Tibial nerve (tissue), 4 donors: ENCODE measurements at places on chromosomes 2 and 18. TPM values are rescaled to one million over a fixed set of nuclear protein-coding genes. Genes with fewer than 3 reads are reported as not detected.

- DNase-seq = no peak
Observed at GRCh38 chr2:123958011-123958410, 67.1 kb upstream of the CNTNAP5 start.

GRCh38 chr2:57943315-57943714, 103.3 kb upstream of the VRK2 start:
- DNase-seq = no peak

DNA sequence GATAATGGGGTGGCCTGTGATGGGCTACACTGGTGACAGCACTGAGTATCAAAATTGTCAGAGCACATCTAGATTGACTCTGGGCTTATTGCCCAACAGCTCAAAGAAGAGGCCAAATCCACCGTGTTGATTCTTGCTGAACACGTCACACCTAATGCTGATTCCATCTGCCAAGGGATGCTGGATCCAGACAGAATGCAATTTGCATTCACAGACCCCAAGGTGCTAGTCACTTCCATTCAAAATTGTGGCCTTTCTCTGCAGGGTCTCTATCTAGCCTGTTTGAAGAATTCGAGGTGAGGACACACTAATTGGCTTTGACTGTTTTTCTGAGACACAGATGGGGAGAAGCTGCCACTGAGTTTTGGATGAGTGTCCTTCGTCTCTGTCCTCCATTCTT, 13.5 kb upstream of the GPR39 start:
- DNase-seq = no peak

DNA sequence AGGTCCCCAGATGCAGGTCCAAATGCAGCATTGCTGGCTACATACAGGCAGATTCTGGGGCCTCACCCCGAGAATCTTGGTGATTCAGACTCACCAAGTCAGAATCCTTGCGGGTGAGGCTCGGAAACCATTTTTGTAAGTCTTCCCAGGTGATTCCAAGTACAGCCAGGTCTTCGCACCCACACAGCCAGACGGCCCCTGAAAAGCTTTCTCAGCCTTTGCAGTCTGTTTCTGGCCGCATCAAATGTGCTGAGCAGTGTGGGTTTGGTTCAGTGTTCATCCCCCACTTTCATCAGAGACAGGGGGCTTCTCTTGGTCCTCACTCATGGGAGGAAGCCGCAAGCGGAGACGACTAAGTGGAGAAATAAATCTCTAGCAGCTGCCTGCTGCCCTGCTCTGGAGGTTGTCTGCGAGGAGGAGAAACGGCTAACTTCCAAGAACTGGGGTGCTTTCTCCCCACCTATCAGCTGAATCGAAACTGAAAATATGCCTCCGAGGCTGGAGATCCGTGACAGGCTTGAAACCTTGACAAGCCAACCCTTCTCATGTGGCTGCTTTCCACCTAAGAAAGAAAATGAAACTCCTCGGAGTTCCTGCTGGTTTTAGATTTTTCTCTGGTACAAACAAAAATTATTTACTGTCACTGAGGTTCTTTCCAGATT, 8.9 kb upstream of the TMEM185B start:
- DNase-seq = no peak

- no peak for DNase-seq
Observed at GRCh38 chr2:46850742-46851141, 64.9 kb downstream of the MCFD2 start.

DNA sequence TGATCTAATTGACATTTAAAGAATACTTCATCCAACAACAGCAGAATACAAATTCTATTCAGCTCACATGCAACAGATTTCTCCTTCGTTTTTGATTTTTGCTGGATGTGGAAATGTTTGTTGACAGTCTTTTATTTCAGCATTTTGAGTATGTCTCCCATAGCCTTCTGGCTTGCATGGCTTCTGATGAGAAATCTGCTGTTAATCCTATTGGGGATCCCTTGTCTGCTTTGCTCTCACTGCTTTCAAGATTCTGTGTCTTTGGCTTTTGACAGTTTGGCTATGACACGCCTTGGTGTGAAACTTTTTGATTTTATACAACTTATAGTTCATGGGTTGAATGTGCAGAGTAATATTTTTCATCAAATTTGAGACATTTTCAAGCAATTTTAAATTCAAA, 44.7 kb downstream of the TRABD2A start:
- DNase-seq = no peak

DNA sequence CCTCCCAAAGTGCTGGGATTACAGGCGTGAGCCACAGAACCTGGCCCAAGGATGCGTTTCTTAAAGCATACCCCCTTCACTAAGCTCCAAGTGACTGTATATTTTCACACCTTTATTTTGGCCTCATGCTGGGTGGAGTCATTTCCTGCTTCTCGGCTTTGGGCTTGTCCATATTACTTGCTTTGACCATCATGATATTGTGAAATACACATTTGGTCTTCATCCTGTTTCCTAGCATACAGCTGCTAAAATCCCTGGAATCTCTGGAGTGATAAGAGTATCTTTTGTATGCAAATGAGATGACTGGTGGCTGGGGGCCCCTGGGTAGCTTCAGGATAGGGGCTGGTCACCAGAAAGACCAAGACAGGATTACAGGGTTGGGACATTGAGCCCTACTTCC, 17.6 kb upstream of the COLEC12 start:
- no peak for DNase-seq

DSG4 gene
- not detected for total RNA-seq
